ENCODE measurements at places on chromosomes 1 and 21.

- no peak for DNase-seq
Observed at GRCh38 chr1:178284058-178284457, 190.2 kb downstream of the RASAL2 start.

- no peak for DNase-seq
Observed at GRCh38 chr1:65613884-65614283, 178.8 kb upstream of the PDE4B start.

- DNase-seq = no peak
Observed at GRCh38 chr1:96509951-96510350, 211.6 kb upstream of the PTBP2 start.

GRCh38 chr1:70420320-70420719, 9.3 kb downstream of the CTH start:
- no peak for DNase-seq

DNA sequence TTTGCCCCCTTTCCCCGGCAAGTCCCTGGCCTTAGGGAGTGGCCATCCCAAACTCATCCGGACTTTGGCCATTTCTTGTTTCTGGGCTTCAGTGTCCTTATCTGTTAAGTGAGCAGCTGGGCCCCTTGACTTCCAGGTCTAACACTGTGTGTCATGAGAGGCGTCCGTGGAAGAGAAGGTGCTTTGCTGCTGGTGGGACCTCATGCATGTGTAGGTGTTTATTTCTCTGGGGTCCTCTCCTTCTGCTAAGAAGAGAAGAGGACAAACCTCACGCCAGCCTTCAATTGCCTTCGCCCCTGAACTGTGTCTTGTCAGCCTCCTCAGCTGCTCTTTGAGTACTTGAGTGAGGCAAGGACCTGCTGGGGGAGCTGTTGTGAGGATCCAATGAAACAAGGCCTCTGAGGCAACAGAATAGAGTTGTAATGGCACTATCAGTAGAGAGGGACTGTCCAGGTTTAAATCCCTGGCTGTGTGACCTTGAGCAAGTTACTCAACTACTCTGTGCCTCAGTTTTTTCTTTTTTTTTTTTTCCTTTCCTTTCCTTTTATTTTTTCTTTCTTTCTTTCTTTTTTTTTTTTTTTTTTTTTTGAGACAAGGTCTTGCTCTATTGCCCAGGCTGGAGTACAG, 72.5 kb downstream of the RUNX3 start:
- DNase-seq = no peak

- peak; percentile 24 for DNase-seq
Observed at GRCh38 chr21:33266789-33267135, 595 bp downstream of the IL10RB start.

DNA sequence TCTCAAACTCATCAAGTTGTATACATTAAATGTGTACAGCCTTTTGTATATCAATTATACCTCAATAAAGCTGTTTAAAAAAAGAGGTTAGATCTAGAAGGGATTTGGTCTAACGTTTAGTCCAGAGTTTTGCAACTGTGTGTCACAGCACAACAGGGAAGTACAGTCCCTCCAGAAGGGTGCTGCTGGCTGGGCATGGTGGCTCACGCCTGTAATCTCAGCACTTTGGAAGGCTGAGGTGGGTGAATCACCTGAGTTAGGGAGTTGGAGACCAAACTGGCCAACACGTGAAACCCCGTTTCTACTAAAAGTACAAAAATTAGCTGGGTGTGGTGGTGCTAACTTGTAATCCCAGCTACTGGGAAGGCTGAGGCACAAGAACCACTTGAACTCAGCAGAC, 78.3 kb upstream of the HAO2 start:
- no peak for DNase-seq

DNA sequence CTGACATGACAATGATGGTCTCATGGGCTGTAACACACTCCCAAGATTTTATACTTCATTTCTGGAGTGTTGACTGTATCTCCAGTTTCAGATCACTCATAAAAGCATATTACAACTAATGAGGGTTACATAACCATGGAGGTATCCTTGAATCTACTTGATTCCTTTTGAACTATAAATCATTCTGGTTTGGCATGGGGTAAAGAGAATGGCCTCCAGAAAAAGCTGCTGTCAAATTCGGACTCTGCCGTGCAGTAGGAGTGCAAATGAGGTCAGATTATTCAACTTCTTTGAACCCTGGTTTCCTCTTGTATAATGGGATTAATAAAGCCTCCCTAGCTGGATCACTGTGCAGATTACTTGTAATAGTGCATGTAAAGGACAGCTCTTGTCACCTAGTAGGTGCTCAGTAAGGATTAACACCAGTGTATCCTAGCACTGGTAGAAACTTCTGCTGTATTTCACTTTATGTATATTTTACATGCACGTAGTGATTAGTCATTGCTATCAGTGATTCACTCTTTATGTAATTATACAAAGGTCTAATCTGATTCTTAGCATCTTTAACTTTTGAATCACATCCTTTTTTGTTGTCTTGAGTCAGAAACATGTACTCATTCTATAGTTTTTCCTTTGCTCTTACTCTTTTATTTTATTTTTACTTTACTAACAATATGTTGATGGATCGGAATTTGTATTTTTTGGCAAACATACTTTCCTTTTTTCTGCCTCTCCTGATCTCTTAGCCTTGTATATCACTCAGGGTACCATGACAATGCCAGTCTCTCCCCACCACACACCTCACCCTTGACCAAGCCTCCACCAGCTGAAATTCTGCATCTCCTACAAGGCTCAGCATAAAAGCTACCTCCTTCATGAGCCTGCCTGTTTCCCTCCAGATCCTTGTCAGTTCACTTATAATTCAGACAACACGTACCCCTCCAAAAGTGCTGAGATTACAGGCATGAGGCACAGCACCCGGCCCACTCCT, 3.2 kb downstream of the LRRC8C start:
- no peak for DNase-seq

DNA sequence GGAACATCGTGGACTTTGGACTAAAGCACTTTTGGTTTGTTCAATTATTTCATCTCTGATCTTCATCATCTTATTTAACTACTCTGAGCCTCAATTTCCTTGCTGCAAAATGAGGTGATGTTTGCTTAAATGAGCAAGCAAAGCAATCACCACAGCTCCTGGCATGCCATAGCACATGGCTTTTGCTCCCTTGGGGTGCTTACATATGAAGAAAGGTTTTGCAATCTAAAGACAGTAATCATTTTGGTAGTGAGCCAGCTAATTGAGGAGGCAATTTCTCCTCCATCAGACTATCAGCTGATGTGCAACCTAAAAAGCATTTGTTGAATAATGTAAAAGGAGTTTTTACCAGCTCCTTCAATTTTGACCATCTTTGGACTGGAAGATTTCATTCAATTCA, 68.8 kb upstream of the KCNJ15 start:
- DNase-seq = no peak

GRCh38 chr1:225572422-225572821, 80.5 kb downstream of the ENAH start:
- no peak for DNase-seq

DNA sequence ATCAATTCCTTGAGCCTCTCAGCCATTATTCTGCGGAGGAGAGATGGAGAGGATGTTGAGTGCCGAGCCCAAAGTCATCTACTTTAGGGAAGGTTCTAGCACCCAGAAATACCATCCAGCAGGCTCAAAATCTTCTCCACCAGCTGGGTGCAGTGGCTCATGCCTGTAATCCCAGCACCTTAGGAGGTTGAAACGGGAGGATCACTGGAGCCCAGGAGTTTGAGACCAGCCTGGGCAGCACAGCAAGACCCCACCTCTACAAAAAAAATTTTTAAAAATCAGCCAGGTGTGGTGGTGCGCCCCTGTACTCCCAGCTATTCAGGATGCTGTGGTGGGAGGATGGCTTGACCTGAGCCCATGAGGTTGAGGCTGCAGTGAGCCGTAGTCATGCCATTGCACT, 39.5 kb upstream of the CAPZB start:
- DNase-seq = no peak

- DNase-seq = no peak
Observed at GRCh38 chr1:164794356-164794755, 235.4 kb downstream of the PBX1 start.

DNA sequence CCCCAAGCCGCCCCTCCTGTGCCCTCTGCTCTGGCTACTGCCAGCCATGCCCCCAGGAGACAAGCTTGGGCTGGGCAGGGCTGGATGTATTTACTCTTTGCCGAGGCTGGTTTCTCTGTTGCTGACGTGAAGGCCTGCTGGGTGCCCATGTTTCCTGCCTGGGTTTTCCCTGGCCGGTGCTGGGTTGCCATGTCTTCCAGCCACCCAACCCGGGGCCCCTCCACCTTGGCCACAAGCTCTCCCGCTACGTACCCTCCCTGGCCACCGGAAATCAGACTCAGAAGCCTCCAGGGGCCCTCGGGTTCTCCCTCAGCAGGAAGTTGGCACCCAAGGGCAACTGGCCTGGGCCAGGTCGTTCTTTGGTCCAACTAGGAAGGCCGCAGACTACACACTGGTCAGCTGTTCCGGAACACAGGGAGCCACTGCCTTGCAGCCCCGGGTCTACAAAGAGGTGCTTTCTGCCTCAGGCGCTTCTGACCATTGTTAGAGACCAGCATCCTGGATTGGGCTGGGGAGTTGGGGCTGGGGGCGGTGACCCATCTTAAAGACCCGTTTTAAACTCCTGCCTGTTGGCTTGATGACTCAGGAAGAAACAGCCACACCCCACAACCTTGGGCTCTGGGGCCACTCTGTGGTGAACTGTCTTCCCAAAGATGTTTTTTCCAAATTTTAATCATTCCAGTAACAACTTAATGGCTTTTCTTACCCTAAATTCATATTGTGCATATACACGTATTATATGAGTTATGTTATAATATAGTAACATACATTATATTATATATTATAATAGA, 71.2 kb upstream of the RUNX3 start:
- DNase-seq = no peak

DNA sequence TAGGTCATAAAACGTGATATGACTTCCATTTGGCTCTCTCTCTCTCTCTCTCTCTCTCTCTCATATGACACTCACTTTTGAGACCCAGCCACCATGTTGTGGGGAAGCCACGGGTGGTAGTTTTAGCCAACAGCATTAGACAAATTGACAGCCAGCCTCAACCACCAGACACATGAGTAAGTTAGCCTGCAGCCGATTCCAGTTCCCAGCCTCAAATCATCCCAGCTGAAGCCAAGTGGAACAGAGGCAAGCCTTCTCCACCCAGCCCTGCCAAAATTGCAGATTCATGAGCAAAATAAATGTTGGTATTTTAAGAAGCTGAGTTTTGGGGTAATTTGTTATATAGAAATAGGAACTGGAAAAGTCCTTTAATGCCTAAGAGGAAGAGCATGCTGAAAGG, 98.0 kb upstream of the DNAH14 start:
- no peak for DNase-seq

GRCh38 chr21:42426876-42427480, 23.3 kb downstream of the UBASH3A start:
- no peak for DNase-seq

GRCh38 chr1:2504225-2504948, 22.0 kb downstream of the PANK4 start:
- DNase-seq = no peak

GRCh38 chr1:30295266-30295665, 428.1 kb downstream of the MATN1 start:
- DNase-seq = no peak

DNA sequence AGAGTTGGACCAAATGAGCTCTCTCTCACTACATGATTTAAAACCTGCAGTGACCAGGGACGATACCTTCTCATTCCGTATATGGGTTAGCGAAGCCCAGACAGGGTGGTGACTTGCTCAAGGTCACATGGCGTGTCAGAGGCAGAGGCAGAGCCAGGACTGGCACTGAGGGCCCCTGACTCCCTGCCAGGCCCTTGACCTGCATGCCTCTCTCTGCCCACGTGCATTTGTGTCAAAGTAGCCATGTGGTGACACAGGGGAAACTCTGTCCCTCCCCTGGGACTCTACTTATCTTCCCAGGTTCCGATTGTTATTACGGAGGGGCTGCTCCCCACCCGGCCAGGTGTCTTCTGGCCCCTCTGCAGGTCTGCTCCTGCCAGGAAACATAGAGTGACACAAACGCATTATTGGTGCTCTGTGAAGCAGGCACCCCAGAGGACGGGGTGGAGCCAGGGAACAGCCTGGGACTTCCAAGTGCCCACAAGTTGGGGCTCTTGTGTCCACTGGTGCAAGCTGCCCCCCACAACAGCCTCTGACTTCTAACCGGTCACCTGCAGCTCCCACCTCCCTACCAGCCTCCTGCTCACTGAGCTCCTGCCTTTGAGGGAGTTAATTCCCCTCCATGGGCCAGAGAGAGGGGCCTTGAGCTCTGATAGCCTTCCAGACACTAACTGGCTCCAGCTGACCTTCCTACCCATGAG, 7.3 kb upstream of the TINAGL1 start:
- no peak for DNase-seq

GRCh38 chr1:71068325-71069240, 12.3 kb downstream of the ZRANB2 start:
- DNase-seq = no peak

DNA sequence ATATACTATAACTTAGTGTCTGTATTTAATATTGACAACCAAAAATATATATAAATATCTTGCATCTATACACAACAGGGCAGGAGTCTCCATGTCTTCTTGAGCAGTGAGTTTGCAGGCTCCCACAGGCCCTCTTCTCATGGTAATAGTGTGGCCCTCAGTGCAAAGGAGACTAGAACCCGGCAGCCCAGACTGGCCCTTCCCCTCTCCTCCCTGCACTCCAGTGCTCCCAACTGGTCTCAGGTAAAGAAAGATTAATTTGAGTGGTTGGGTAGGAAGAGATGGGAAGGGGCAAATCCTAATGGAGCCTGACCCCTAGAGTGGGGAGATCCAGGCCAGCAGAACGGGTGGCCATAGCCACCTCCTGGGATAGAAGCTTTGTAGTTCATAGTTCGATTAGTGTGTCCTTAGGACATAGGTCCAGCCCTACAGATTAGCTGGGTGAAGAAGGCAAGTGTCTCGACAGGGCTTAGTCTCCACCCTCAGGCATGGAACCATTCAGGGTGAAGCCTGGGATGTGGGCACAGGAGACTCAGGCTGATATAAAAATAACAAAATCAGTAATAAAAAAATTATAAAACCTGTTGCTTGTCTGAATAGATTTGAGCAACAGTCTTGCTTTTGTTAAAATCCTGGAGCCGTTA, 32.3 kb downstream of the SLC2A1 start:
- no peak for DNase-seq

DNA sequence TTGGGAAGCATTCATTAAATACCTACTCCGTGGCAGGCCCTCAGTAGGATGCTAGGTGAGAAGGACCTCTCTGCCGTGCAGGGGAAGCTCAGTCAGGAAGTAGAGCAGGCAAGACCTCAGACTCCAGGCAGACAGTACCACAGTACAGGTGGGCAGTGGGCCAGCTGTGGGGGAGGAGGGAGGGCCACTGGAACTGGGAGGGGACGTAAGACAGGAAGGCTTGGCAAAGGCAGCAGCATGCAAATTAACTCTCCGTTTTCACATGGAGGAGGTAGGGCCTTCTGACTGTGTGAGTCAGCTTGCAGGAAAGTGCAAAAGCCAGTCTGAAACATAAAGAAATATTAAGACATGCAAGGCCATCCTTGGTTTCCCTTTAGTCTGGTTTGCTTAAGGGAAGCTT, 157.7 kb downstream of the TRIM33 start:
- peak; percentile 32 for DNase-seq

GRCh38 chr1:87331365-87332241, 2.9 kb downstream of the LMO4 start:
- peak; percentile 71 for DNase-seq

DNA sequence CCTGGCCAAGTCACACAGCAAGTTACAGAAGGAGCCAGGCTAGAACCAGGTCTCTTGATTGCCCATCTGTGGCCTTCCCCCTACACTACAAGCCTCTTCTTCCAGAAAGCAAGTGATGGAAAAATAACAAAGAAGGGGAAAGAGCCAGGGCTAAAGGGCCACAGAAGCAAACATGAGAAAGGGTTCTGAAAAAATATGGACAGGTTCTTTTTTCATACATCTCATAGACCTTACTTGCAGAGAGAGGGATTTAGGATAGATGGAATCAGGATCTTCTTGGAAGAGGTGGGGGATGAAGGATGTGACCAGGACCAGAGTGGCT, 3.2 kb downstream of the RHBG start:
- no peak for DNase-seq
